ENCODE measurements at places on chromosomes 4 and X.

GRCh38 chr4:147289181-147289580 is 191.7 kb upstream of the EDNRA start:
- no peak for DNase-seq

DNA sequence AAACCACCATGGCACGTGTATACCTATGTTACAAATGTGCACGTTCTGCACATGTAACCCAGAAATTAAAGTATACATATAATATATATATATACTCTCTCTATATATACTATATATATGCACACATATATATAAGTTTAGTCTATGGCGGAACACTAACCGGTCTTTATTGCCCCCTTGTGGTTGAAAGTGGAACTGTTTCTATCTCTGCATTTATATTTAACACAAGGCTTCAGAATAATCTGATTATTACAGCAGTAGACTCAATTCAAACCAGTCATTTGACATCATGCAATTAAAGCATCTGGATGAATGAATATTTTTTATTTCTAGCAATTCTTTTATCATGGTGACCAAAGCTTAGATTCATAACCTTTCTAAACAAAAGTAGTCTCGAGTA is 14.6 kb downstream of the RAB9B start:
- DNase-seq = peak; percentile 79

DNA sequence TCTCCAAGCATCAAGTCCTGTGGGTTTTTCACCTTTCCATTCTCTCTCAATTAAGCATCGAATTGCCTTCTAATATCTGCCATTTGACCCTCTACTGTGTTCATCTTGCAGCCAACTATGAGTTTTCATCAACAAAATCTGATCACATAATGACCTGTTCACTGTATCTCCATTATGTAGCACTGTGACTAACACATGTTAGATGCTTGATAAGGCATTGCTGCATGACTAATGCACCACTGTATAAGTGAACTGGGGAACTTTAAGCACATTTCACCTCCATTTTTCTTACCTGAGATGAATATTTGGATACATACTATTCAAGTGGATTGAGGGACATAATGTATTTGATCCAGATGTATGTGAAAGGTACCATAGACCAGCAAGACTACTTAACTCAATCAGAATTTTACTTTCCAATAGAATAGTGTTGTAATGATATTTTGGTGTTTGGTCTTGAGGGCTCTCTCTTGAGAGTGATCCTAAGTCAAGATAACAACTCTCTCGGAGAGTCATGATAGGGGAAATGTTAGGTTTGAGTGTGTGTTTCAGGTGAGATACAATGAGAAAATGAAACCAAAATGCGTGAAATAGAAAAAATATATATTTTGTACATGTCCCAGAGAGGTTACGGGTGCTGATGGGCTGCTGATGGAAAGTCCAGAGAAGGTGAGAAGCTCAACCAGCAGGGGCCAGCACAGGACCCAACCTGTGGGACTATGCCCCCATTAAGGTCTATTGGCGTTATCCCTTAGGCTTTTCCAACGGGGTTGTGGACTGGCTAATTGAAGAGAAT is 60.2 kb upstream of the HS3ST1 start:
- DNase-seq = no peak

GRCh38 chrX:50067435-50068284 is 133.1 kb downstream of the AKAP4 start:
- DNase-seq = no peak

DNA sequence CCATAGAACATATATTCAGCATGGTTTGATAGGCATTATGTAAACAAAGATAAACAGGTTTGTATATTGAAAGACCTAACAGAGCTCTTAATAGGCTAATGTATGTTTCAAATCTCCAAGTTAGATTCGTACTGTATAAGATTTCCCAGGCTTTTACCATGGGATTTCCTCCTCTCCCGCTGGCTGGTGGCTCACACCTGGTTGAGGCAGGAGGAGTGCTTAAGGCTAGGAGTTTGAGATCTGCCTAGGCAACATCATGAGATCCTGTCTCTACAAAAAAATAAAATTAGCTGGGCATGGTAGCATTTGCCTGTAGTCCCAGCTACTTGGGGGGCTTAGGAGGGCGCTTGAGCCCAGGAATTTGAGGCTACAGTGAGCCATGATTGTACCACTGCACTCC is 5.4 kb downstream of the CPE start:
- DNase-seq = no peak

DNA sequence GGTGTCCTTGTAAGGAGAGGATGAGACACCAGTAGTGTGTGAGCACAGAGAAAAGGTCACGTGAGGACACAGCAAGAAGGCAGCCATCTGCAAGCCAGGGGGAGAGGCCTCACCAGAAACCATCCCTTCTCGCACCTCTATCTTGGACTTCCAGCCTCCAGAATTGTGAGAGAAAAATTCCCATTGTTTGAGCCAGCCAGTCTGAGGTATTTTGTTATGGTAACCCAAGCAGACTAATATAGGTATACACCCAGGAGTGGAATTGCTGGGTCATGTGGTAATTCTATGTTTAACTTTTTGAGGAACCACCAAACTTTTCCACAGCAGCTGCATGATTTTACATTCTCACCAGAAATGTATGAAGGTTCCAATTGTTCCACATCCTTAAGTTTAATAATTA is 25.6 kb downstream of the ZDHHC9 start:
- DNase-seq = no peak

GRCh38 chrX:151722241-151722846 is 6.5 kb downstream of the FATE1 start:
- no peak for DNase-seq

GRCh38 chr4:152803541-152803940 is 23.8 kb downstream of the ARFIP1 start:
- no peak for DNase-seq

DNA sequence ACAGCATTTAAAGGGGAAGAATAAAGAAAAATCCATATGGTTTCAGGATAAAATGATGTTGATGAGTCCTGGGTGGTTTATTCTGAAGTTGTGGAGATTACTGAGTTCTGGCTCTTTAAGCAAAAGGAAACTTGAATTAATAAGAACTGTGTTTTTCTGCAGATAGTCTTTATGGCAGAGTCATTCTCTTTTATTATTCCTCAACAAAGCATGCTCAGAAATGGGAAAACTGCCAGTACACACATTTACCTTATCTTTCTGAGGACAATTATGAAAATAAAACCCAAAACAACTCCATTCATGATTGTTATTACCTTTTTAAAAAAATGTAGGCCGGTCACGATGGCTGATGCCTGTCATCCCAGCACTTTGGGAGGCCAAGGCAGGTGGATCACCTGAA is 58.5 kb downstream of the ADD1 start:
- no peak for DNase-seq

DNA sequence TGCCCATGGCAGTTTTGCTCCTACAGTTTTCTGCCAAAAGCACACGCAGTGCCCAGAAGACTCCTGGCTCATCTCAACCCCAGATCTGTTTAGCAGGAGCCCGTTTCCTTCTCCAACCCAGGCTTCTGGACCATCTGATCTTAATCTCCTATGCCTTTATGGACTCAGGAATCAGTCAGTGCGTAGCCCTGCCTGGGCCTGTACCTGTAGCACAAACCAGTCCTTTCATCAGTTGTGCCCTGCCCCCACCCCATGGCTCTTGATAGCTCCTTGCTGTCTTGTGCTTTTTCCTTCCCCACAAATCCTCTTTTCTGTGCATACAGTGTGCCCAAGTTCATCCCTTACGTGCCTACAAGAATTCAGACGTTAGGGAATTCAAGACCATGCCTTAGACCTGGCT is 1.5 kb downstream of the ZNF718 start:
- DNase-seq = peak; percentile 0

GRCh38 chr4:133046156-133046555 is 102.9 kb upstream of the PCDH10 start:
- no peak for DNase-seq

DNA sequence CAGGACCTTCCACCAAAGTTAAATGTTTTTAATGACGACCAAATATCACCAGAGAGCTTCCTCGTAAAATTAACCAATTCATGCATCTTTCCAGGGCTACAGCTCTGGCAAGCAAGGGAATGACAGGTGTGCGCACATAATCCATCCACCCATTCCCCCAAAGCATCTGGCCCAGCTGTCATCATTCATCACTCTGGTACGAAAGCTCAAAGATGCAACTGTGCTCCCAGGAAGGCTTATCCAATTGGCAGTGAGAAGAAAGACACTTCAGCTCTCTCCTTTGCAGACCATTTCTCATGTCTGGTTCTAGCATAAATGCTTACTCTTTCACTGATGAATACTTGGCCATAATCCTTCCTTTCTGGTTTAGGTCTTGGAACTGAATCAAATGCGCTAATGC is 139.2 kb downstream of the NSUN7 start:
- DNase-seq = no peak

- no peak for DNase-seq
Observed at GRCh38 chr4:87882321-87882720, 49.6 kb downstream of the MEPE start.

DNA sequence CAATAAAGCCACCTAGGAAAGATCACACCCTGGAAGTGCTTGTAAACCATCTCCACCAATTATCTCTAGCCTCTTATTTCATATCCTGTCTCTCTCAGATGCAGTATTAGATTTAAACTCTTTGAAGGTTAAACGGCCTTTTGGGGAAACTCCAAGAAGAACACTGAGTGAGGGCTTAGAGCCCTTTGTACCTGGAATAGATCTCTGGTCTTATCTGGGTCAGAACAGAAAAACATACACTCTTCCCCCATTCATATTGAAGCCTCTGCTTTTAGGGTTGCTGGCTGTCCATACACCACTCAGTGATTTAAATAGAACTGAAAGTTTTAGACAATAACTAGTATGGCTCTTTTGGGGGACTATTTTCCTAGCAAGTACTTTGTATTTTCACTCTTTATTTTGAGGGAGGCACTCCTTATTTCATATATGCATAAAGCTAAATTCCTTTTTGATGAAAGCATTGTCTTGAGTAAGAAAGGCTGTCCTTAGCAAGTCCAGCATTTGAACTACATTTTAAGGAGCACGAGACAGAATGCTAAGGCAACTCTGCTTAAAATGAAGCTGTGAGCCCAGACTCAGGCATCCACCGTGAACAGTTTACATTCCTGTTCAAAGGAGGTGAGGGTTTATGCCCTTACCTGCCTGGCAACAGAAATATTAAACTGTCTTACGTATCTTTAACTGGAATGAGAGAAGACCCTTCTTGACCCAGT is 17.4 kb downstream of the YY2 start:
- peak; percentile 54 for DNase-seq

DNA sequence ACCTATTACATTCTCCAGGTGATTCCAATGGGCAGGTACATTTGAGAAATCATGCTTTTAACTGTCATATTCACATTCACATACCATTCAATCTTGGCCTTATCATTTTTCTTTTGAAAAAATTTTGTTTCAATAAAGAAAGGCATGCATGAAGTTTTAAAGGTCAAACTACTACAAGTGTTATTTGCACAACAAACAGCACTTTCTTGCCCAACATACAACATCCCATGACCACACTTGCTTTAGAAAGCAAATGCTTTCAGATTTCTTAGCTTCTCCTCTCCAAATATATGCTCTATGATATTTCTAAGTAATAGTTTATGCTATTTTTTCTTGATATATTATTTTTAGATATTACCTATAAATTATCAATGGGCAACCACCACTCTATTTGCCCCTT is 58.2 kb downstream of the NLGN4X start:
- no peak for DNase-seq

GRCh38 chr4:8350841-8351461 is 81.4 kb downstream of the HTRA3 start:
- DNase-seq = no peak

DNA sequence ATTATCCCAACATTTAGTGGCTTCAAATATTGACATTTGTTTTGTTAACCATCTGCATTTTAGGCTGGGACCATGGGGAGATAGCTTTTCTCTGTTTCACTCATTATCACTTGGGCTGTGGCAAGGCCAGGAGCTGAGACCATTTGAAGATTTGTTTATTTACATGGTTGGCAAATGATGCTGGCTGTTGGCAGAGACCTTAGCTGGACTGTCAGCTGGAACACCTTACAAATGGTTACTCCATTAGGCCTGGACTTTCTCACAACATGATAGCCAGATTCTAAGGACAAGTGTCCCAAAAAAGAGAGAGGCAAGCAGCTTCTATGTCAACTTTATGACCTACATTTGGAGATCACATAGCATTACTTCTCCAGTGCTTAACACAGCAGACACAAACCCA is 130.4 kb downstream of the INPP4B start:
- DNase-seq = no peak

DNA sequence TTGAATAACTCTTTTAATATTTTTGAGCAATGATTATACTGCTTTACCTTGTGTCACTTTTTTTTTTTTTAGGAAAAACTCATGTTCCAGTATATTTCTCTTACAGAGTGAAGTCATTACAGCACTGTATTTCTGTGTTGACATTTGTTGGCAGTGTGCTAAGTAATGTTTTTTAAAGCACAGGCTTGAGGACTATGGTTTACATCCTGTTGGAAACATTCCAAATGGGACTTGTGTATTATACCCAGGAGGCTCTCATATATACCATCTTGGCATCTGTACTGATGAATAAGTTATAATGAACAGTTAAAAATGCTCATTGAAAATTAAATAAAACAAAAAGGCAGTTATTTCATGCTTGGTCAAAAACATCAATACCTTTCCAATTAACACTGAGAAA is 33.8 kb downstream of the CEP44 start:
- peak; percentile 26 for DNase-seq

GRCh38 chrX:17654116-17654515 is 83.2 kb upstream of the SCML1 start:
- no peak for DNase-seq

GRCh38 chr4:182549356-182549755 is 306.2 kb downstream of the TENM3 start:
- DNase-seq = no peak

DNA sequence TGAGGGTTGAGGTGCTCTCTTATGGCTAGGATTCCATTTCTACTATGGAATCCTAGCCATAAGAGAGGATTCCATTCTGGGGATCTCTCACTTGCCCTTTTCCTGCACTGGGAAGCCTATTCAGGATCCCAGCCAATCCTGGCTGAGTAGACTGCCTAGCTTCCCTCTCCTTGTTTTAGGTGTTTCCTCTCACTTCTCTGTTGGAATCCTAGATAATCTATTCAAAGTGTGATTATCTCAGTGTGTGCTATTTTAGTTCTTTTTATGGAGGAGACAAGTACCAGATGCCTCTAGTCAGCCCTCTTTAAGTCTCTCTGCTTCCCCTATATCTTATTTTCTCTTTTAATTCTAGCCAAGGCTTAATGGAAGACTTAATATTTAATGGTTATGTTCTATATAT is 34.5 kb upstream of the DDIT4L start:
- DNase-seq = no peak

- DNase-seq = no peak
Observed at GRCh38 chrX:70439016-70439415, 5.6 kb upstream of the DLG3 start.

- no peak for DNase-seq
Observed at GRCh38 chr4:7383266-7383665, 51.5 kb downstream of the PSAPL1 start.

DNA sequence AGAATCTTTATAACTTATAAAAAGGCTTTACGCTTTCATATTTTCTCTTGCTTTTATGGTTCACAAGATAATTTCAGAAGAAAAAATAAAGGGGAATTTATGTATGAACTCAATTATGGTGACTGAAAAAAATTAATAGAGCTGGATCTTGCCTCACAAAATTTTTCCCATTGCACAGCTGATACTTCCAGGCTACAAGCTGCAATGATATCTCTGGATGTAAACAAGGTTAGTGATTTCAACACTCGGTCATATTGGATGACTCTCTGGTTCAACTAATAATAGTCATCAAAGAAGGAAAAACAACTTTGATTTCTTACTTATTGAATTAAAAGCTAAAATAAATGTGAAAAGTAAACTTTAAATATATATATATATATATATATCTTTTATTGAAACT is 868.0 kb downstream of the FAT4 start:
- no peak for DNase-seq
